ENCODE measurements at places on chromosomes 1 and 21.

DNA sequence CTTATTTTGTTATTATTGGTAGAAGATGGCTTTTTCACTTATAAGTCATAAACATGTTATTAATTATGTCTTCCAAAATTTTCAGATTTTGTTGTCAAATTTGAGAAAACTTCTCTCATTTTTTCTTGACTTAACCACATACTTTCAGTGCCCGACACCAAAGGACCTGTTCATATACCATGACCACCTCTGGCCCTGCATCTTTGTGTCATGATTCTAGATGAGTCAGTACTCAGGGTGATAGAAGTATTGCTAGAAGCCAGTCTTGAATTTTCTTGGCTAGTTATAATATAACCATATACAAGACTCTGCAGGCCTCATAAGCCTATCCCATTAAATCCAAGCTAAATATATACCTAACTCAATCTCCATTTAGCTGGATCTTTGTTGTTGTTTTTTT, 35.4 kb upstream of the DPH5 start:
- DNase-seq = no peak

DNA sequence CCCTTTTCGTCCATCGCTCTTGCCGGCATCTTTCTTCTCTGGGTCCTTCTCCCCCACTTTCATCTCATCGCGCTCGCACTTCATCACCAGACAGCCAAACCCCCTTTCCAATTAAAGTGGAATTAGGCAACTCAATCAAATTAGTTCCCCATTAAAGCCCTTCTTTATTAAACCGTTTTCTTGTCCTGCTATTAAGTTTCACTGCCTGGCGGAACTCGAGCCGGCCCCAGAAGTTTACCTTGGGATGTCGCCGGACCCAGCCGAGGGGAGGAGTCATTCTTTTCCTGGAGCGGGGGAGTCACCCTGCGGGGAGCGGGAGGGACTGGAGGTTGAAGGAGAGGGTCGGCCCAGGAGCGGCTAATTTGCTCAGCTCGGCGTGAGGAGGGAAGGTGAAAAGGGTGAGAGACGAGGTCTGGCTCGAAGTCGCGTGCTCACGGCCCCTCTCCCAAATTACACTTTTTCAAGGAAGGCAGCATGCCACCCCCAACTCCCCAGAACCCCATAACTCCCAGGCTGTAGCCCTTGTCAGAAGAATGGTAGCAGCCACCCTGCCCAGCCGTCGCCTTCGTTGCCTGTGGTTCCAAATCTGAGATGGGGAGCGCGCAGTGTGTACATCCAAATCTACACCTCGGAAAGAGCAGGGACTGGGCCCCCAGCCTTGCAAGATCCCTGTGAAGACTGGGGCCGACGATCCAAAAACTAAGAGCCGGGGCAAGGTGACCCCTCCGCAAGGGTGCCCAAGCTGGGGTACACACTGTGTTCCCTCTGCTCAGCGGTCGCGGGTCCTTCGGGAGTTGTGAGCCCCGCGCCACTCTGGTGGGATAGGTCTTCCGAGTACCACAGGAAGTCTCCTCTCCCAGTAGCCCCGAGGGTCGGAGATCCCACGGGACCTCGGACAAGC, 6.4 kb downstream of the DMRTA2 start:
- no peak for DNase-seq

- no peak for DNase-seq
Observed at GRCh38 chr1:223741861-223742260, 29.5 kb downstream of the CAPN2 start.

GRCh38 chr1:187689129-187689528, 860.4 kb downstream of the PLA2G4A start:
- DNase-seq = peak; percentile 2

GRCh38 chr1:230917284-230918135, 49.2 kb upstream of the C1orf198 start:
- peak; percentile 30 for DNase-seq

GRCh38 chr1:97004054-97004453, 282.5 kb downstream of the PTBP2 start:
- DNase-seq = no peak

DNA sequence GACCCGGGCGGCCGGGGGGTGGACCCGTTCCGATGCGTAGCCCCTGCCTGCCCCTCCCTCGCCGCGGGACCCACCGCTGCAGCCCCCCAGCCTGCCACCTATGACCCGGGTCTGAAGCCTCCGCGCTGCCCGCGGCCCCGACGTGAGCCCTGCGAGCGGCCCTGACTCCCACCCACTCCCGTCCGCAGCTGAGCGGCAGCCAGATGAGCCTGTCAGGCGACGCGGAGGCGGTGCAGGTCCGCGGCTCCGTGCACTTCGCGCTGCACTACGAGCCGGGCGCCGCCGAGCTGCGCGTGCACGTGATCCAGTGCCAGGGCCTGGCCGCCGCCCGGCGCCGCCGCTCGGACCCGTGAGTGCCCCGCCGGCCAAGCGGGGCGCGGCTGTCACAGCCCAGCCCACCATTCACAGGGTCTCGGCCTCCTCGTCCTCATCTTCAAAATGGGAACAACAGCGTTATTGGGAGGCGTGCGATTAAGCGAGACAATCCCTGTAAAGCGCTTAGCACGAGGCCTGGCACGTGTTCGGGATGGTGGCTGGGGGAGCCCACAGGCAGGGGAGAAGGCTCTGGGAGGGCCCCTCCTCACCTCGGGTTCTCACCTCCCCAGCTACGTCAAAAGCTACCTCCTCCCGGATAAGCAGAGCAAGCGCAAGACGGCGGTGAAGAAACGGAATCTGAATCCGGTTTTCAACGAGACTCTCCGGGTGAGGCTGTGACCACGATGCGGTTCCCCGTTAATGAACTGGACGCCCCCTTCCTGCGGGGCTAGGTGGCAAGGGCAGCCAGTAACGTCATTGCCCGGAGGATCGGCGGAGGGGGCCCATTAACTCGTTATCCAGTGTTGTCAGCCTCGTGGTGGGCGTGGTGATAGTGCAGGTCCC, 8.2 kb downstream of the SYTL1 start:
- DNase-seq = no peak

DNA sequence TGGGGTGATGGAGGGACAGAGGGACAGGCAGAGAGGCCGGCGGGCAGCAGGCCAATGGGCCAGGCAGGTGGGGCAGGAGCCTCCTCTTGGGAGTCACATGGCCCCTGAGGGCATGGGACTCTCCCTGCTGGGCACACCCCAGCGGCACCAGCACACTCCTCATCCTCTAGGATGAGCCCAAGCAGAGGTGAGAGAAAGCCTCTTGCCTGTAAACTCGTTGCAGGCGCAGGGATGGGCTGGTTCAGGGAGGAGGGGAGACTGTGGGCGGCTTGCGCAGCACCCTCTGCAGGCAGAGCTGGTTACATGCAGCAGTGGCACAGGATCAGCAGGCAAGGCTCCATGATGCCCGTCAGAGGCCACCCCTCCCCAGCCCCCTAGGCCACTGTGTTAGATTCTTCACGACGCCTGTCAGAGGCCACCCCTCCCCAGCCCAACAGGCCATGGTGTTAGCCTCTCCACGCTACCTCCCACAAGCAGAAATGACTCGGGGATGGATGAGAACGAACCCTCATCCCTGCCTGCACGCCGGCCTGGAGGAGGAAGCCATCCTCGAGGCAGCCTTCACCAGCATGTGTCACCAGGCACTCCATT, 209.7 kb upstream of the VAMP3 start:
- no peak for DNase-seq

- DNase-seq = no peak
Observed at GRCh38 chr1:60864722-60865121, 217.6 kb upstream of the NFIA start.

DNA sequence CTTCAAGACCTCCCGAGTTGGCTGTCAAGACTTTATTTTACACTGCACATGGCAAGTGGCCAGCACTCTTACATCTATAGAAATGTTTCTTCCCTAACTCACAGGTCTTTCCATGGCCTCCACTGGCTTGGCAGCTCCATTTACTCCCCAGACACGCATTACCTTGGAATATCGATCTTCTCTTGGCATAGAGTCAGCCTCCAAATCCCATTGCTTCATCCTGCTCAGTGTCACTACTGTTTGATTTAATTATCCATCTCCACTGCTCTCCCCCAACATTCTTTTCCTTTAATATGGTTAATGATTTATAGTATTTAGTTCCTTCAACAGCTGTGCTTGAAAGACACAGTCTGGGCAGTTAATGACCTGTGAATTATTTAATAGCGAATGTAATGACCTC, 241.2 kb upstream of the MAP1LC3C start:
- no peak for DNase-seq

DNA sequence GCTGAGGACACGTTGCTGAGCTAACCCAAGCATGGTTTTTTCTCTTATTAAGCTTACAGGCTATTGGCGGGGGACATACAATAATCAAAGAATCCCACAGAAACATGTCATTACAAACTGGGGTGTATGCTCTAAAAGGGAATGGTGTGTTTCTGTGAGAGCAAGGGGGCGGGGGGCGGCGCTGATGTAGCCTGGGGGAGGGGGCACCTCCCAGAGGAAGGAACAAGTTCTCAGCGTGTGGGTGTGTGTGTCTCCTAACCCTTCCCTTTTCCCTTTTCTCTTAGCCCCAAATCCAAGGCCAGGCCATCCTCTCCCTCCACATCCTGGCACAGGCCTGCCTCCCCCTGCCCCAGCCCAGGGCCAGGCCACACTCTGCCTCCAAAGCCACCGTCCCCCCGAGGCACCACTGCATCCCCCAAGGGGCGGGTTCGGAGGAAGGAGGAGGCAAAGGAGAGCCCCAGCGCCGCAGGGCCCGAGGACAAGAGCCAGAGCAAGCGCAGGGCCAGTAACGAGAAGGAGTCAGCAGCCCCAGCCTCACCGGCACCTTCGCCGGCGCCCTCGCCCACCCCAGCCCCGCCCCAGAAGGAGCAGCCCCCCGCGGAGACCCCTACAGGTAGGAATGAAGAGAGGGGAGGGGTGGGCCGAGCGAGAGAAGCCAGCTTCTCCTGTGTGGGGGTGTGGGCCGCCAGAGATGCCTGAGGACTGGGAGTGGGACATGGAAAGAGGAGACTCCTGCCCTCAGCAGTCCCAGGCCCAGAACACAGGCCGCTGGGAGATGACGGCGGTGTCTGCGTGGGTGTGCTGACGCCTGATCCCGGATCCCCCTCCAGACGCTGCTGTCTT, 21.9 kb downstream of the MAP7D1 start:
- no peak for DNase-seq

- no peak for DNase-seq
Observed at GRCh38 chr1:75529488-75529887, 81.4 kb downstream of the SLC44A5 start.

DNA sequence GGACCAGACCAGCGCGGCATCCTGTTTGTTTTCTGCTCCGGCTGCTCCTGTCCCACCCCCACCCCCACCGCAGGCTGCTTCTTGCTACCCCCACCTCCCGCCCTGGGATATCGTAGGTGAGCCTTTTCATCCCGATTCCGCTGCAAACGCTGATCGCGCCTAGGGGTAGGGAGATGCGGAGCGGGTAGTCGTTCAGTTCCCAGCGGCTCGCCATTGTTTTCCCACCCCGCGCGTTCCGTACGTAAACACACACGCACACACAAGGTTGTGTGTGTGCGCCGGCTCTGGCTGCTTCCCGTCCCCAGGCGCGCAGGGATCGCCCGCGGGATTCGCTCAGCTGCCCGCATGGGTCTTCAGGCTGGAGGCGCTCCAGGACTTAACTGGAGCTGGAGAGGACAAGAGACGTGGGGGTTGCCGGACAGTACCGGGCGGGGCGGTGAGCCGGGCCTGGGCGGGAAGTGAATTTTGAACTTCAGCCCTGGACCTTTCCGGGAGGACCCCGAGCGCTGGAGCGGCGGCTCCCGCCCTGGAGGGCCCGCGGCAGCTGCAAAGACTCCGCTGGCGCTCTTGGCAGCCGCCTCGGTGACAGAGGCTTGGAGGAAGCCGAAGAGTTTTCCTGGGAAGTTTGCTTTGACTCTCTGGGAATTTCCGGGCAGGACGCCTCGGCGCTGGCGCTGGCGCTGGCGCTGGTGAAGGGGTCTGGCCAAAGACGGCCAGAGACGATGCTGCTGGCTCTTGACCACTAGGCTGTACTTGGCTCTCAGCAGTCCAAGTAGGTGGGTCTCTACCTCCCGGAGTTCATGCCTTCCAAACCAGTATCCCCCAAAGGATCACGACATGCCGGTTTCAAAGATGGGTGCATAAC, 1.6 kb downstream of the SOX13 start:
- DNase-seq = peak; percentile 45

GRCh38 chr1:32219022-32219421, 3.1 kb downstream of the TMEM234 start:
- DNase-seq = no peak

GRCh38 chr1:44700573-44700972, 26.1 kb downstream of the ARMH1 start:
- no peak for DNase-seq

DNA sequence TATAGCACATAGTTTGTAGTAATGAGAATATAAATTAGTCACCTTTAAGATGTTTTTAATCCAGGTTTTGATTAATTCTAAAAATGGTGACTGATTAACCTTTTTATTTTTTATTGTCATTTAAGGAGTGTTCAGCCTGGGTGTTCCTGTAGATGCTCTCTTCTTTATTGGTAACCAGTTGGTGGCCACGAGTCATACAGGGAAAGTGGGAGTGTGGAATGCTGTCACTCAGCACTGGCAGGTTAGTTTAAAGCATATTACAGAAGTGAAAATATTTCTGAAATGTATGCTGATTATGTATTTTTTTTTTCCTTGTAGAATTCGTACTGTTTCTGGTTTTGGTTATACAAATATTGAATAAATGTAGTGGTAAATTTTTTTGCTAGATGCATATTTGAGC, 28.1 kb downstream of the KCTD3 start:
- no peak for DNase-seq

GRCh38 chr1:160578525-160579191, 638 bp downstream of the CD84 start:
- DNase-seq = no peak

DNA sequence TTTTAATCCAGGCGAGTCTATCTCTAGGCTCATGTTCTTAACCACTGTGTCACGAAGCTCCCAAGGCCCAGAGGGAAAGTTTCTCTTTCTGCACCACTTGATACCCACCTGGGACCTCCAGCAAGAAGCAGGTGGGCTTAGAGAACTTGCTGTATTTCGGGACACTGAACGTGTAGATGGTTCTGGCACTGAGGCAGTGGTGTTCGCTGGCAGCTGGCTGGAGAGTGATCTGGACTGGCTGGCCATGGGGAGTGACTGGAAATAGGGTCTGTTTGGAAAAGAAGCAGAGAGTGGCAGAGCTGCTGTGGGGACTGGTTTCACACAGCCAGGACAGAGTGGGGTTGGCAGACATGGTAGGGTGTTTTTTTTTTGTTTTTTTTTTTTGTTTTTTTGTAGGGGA, 16.4 kb upstream of the IL22RA1 start:
- no peak for DNase-seq

DNA sequence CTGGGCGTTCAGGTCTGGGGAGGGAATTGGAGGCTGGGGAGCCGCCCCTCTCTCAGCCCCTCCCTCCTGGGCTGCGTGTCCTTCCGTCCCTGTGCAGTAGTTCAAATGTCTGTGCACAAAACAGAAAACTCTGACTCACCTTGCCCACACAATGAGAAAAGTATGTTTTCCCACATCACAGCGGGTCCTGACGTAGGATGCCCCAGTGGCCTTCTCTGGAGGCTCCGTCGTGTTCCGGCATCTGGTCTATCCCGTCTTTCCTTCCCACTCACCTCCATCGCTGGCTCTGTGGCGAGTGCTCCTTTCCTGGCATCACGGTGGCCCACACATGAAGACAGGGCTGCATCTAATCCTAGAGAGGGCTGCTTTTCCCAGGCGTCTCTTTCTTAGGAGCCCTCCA, 224.0 kb downstream of the KAZN start:
- no peak for DNase-seq
